MCF 10A (cell line): ENCODE measurements at places on chromosomes 3 and 15. TPM values are rescaled to one million over a fixed set of nuclear protein-coding genes. Genes with fewer than 3 reads are reported as not detected.

GRCh38 chr3:124453189-124453588 is 277.1 kb upstream of the UMPS start:
- no peak for DNase-seq
- peaks cover 93% of the 10 kb centered on the region for H3K27me3 ChIP-seq
- H3K4me1 ChIP-seq = no peaks in the 10 kb centered on the region
- no peaks in the 10 kb centered on the region for H3K36me3 ChIP-seq

DNA sequence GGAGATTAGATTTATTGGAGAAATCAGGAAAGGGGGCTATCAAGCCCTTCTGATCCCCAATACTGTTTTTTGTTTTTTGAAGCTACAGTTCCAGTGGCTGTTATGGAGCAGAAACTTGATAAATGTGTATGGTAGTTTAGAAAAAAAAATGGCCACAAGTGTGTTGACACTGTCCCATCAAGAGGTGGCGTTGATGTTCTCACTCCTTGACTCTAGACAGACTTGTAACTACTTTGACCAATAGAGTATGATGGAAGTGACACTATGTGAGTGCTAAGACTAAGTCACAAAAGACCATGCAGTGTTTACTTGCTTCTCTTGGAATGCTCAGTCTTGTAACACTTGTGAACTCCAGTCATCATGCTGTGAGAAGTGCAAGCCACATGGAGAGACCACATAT is 356.7 kb downstream of the PDCD6IP start:
- H3K4me3 ChIP-seq = no peak overlapping the region
- H3K27ac ChIP-seq = no peak overlapping the region
- H3K36me3 ChIP-seq = no peaks in the 10 kb centered on the region
- H3K4me1 ChIP-seq = no peaks in the 10 kb centered on the region
- peaks cover 33% of the 10 kb centered on the region for H3K27me3 ChIP-seq
- no peak for DNase-seq

- H3K4me1 ChIP-seq = no peaks in the 10 kb centered on the region
- H3K27me3 ChIP-seq = no peaks in the 10 kb centered on the region
- H3K4me3 ChIP-seq = no peak overlapping the region
- no peaks in the 10 kb centered on the region for H3K36me3 ChIP-seq
Measured at GRCh38 chr3:36405190-36405589, 24.9 kb downstream of the STAC start.

Gene MNS1
- total RNA-seq = 1.5 TPM in 2 replicates

Gene C3orf49
- not detected in 2 replicates for total RNA-seq

Gene PTH1R
- not detected in 2 replicates for total RNA-seq

Gene PLA2G4D
- not detected in 2 replicates for total RNA-seq

Gene TMCO5A
- not detected in 2 replicates for total RNA-seq

GRCh38 chr15:66461917-66462316 is 35.6 kb downstream of the SNAPC5 start:
- H3K4me3 ChIP-seq = no peak overlapping the region
- DNase-seq = peak; percentile 81
- H3K27me3 ChIP-seq = no peaks in the 10 kb centered on the region
- peak overlapping the region; percentile 84 for H3K27ac ChIP-seq

Gene GAP43
- not detected in 2 replicates for total RNA-seq

DNA sequence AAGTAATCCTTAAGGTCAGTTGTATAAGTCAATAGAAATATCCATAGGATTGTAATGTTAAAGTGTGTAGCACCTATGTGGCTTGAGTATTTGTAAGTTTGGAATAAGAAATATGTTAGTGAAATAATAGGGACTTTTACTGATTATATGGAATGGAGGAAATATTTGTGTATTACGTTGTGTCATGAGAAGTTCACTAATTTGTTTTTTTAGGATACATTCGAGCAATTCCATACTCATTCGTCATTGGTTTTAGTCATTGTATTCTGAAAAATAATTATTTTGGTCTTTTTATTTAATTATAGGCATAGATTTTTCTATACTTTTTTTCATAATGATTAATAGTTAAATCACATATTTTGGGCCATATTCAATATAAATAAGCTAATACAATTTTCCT is 21.0 kb downstream of the MBNL1 start:
- H3K4me1 ChIP-seq = peaks cover 33% of the 10 kb centered on the region
- H3K4me3 ChIP-seq = no peak overlapping the region

GRCh38 chr15:54917312-54917711 is 279.4 kb downstream of the RSL24D1 start:
- no peak for DNase-seq
- H3K27ac ChIP-seq = no peak overlapping the region
- peaks cover 3% of the 10 kb centered on the region for H3K27me3 ChIP-seq
- H3K36me3 ChIP-seq = no peaks in the 10 kb centered on the region
- H3K4me3 ChIP-seq = no peak overlapping the region
- H3K4me1 ChIP-seq = no peaks in the 10 kb centered on the region

Gene SLC51A
- total RNA-seq = not detected in 2 replicates

Gene INSYN1
- total RNA-seq = not detected in 2 replicates

DNA sequence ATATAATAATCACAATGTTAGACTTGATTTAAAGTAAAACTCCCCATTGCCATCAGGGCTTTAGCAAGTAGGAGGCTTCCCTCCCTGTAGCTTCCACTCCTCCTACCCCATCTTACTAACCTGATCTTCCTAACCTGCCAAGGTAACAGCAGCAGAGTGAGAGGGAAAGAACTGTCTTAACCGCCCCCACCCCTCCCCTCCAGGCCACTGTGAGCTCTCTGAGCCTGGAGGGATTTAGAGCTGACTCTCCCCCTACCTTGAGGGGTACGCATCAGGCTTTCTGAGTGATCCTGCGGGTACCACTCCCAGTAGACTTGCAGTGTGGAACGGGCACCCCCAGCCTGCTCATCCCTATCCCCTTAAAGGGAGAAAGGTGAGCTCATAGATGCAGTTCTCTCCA is 11.4 kb upstream of the PRSS50 start:
- no peaks in the 10 kb centered on the region for H3K36me3 ChIP-seq
- H3K4me3 ChIP-seq = no peak overlapping the region
- H3K27me3 ChIP-seq = peaks cover 51% of the 10 kb centered on the region
- H3K4me1 ChIP-seq = no peaks in the 10 kb centered on the region
- no peak for DNase-seq

- H3K27ac ChIP-seq = peak overlapping the region; percentile 82
- peaks cover 36% of the 10 kb centered on the region for H3K4me1 ChIP-seq
- peak overlapping the region; percentile 59 for H3K4me3 ChIP-seq
- no peaks in the 10 kb centered on the region for H3K27me3 ChIP-seq
- peaks cover 47% of the 10 kb centered on the region for H3K36me3 ChIP-seq
- peak; percentile 98 for DNase-seq
Measured at GRCh38 chr3:9422712-9423424, 25.5 kb downstream of the SETD5 start.

Gene ELL3
- total RNA-seq = 0.61 and 0.86 TPM in 2 replicates

GRCh38 chr3:170201527-170201926 is 20.0 kb upstream of the PHC3 start:
- H3K27ac ChIP-seq = no peak overlapping the region
- peaks cover 5% of the 10 kb centered on the region for H3K4me1 ChIP-seq
- H3K27me3 ChIP-seq = no peaks in the 10 kb centered on the region
- DNase-seq = no peak
- no peak overlapping the region for H3K4me3 ChIP-seq

GRCh38 chr15:67758619-67759300 is 66.5 kb upstream of the SKOR1 start:
- no peak for DNase-seq
- H3K36me3 ChIP-seq = peaks cover 6% of the 10 kb centered on the region
- no peak overlapping the region for H3K4me3 ChIP-seq
- no peaks in the 10 kb centered on the region for H3K27me3 ChIP-seq
- no peak overlapping the region for H3K27ac ChIP-seq

Gene ST3GAL6
- 1.2 and 1.5 TPM in 2 replicates for total RNA-seq

Gene EHHADH
- total RNA-seq = 3.2 and 4.0 TPM in 2 replicates

Gene CCDC9B
- 36.0 and 45.3 TPM in 2 replicates for total RNA-seq

- H3K4me1 ChIP-seq = peaks cover 17% of the 10 kb centered on the region
- H3K4me3 ChIP-seq = no peak overlapping the region
- no peaks in the 10 kb centered on the region for H3K36me3 ChIP-seq
- no peak overlapping the region for H3K27ac ChIP-seq
Measured at GRCh38 chr3:127772827-127773751, 49.2 kb downstream of the MGLL start.

GRCh38 chr15:88882785-88883184 is 12.6 kb downstream of the HAPLN3 start:
- no peak overlapping the region for H3K4me3 ChIP-seq
- H3K27me3 ChIP-seq = no peaks in the 10 kb centered on the region
- peaks cover 22% of the 10 kb centered on the region for H3K36me3 ChIP-seq

DNA sequence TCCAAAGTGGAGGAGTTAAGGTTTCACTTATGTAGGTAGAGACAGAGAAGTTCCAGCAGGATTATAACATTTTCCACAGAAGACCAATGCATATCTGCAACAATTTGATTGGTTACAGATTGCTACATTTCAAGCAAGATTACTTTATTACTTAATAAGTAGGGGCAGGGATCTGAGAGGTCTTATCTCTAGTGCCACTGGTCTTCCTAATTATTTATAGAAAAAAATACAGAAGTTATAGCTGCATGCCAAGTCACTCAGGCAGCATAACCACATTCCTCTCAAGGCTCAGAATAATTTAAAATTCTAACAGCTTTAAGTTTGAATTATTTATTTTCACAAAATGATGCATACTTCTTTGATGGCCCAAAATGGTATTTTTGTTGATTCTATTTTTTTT is 30.5 kb downstream of the RAD54L2 start:
- no peak overlapping the region for H3K27ac ChIP-seq
- DNase-seq = no peak
- H3K36me3 ChIP-seq = peaks cover 10% of the 10 kb centered on the region
- no peaks in the 10 kb centered on the region for H3K4me1 ChIP-seq
- no peaks in the 10 kb centered on the region for H3K27me3 ChIP-seq

- peak; percentile 26 for DNase-seq
- H3K36me3 ChIP-seq = no peaks in the 10 kb centered on the region
- peaks cover 12% of the 10 kb centered on the region for H3K4me1 ChIP-seq
- H3K4me3 ChIP-seq = no peak overlapping the region
Measured at GRCh38 chr3:194129581-194130133, 6.3 kb upstream of the HES1 start.

Gene OIP5
- total RNA-seq = 2.9 and 5.7 TPM in 2 replicates

Gene PLSCR5
- total RNA-seq = not detected in 2 replicates

GRCh38 chr3:89364314-89364713 is 256.9 kb downstream of the EPHA3 start:
- no peak for DNase-seq
- peaks cover 6% of the 10 kb centered on the region for H3K4me1 ChIP-seq
- no peak overlapping the region for H3K27ac ChIP-seq

DNA sequence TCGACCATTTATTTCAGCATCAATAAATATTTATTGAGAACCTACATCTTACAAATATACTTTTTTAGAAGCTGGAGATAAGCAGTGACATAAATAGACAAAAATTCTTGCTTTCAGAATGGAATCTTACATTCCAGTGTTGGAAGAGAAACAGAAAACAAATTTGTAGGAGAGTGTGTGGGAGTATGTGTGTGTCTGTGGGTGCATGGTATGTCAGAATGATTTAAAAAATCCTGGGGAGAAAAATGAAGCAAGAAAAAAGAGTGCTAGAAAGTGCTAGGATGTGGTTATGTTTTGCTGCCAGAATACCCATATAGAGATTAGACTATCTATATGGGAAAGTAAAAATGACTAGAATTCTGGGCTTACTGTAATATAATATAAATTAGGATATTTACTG is 561.7 kb upstream of the SGO1 start:
- no peaks in the 10 kb centered on the region for H3K4me1 ChIP-seq
- no peak overlapping the region for H3K4me3 ChIP-seq
- H3K27me3 ChIP-seq = no peaks in the 10 kb centered on the region
- H3K27ac ChIP-seq = no peak overlapping the region
- H3K36me3 ChIP-seq = no peaks in the 10 kb centered on the region

- DNase-seq = peak; percentile 89
- H3K4me3 ChIP-seq = no peak overlapping the region
- peaks cover 31% of the 10 kb centered on the region for H3K4me1 ChIP-seq
- H3K27ac ChIP-seq = no peak overlapping the region
- peaks cover 7% of the 10 kb centered on the region for H3K36me3 ChIP-seq
Measured at GRCh38 chr15:29939404-29939803, 117.1 kb upstream of the TJP1 start.

Gene SLITRK3
- not detected in 2 replicates for total RNA-seq

Gene IMPG2
- total RNA-seq = 0.26 and 0.37 TPM in 2 replicates

Gene CAMP
- 0.72 and 2.4 TPM in 2 replicates for total RNA-seq

GRCh38 chr15:70792171-70792573 is 28.8 kb upstream of the UACA start:
- H3K4me3 ChIP-seq = no peak overlapping the region
- peak overlapping the region; percentile 10 for H3K27ac ChIP-seq
- no peak for DNase-seq
- H3K36me3 ChIP-seq = no peaks in the 10 kb centered on the region
- peaks cover 28% of the 10 kb centered on the region for H3K4me1 ChIP-seq

Gene ATP13A5
- not detected in 2 replicates for total RNA-seq

DNA sequence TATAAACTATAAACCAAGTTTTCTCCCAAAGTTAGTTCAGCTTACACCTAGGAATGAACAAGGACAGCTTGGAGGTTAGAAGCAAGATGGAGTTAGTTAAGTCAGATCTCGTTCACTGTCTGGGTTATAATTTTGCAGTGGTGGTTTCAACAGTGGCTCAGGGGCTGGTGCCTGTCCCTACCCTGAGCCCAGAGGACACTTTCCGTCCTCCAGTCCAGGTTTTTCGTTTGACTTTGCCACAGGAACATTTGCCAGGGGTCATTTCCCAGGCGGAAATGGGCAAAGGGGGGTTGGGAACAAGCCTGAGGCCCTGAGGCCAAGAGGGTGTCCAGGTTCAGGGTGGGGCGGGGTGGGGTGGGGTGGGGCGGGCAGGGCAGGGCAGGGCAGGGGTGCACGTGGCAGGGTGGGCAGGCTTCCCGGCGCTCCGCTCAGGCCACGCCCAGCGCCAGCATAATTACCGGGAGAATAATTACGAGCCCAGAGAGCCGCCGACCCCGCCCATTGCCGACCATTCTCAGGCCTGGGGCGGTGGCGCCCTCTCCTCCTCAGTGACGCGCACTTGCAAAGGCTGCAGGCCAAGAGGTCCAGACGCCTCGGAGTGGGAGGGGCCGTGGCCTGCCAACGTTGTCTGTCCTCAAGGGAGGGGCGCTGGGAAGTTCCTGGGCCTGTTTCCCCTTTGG is 70.4 kb downstream of the KLF13 start:
- no peaks in the 10 kb centered on the region for H3K36me3 ChIP-seq
- H3K4me1 ChIP-seq = peaks cover 44% of the 10 kb centered on the region
- peak overlapping the region; percentile 87 for H3K27ac ChIP-seq
- peak; percentile 96 for DNase-seq
- H3K4me3 ChIP-seq = no peak overlapping the region

- no peak overlapping the region for H3K4me3 ChIP-seq
- peaks cover 77% of the 10 kb centered on the region for H3K36me3 ChIP-seq
- H3K27me3 ChIP-seq = no peaks in the 10 kb centered on the region
- no peak overlapping the region for H3K27ac ChIP-seq
- peaks cover 11% of the 10 kb centered on the region for H3K4me1 ChIP-seq
Measured at GRCh38 chr3:57910990-57911389, 97.2 kb upstream of the FLNB start.

Gene LTK
- 0.17 TPM in 1 of 2 replicates, not detected in the other for total RNA-seq

Gene CD200R1
- total RNA-seq = not detected in 2 replicates

- H3K36me3 ChIP-seq = no peaks in the 10 kb centered on the region
- H3K4me1 ChIP-seq = no peaks in the 10 kb centered on the region
- no peak for DNase-seq
- H3K27me3 ChIP-seq = no peaks in the 10 kb centered on the region
Measured at GRCh38 chr3:194851941-194852340, 166.3 kb downstream of the FAM43A start.
